ENCODE measurements at places on chromosomes 13 and 19. TPM values are rescaled to one million over a fixed set of nuclear protein-coding genes. Genes with fewer than 3 reads are reported as not detected.
A peak's percentile ranks its signal among the peaks of the same experiment; 100 is the strongest.

The DCLK1 gene
- polyA plus RNA-seq = not detected

DNA sequence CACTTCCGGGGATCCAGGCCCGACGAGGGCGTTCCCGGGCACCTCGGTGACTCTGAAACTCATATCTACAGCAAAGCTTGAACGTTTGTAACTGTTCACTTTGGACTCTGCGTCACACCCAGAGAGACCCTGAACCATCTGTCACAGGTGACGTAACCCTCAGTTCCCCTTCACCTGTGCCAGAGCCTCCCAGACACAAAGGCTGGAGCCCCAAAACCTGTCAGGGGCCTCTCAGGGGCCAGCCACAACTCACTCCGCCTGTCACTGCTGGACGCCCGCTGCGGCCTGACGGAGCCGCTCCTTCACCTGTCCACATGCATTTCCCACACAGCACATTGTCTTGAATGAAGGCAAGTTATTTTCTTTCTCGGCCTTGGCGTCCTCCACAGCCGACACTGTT is 8.0 kb downstream of the RASA3 start:
- peaks cover 36% of the 10 kb centered on the region for H3K27me3 ChIP-seq
- DNase-seq = no peak
- peaks cover 92% of the 10 kb centered on the region for H3K4me1 ChIP-seq
- peaks cover 22% of the 10 kb centered on the region for H3K36me3 ChIP-seq
- peak overlapping the region; percentile 96 for H3K27ac ChIP-seq

DNA sequence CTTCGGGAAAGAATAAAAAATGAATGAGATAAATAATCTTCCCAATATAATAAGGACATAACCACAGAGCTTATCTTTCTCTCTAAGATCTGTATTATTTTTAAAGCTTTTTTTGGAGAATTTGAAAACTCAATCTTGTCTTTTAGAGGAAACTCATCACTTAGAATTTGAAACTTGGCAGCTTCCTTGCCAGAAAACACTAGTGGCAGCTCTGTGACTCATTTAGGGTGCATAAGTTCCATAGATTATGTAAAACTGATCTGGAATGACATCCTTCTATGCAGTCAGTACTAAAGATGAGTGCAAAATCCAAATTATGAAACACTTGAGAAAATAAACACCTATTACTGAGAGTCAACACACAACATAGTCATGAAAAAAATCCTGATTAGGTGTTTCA is 848.0 kb downstream of the DACH1 start:
- H3K4me3 ChIP-seq = no peak overlapping the region
- H3K27ac ChIP-seq = no peak overlapping the region
- H3K36me3 ChIP-seq = no peaks in the 10 kb centered on the region

GRCh38 chr13:107291875-107292274 is 723.9 kb upstream of the ARGLU1 start:
- H3K4me3 ChIP-seq = no peak overlapping the region
- no peaks in the 10 kb centered on the region for H3K4me1 ChIP-seq
- no peaks in the 10 kb centered on the region for H3K27me3 ChIP-seq
- H3K27ac ChIP-seq = no peak overlapping the region

DNA sequence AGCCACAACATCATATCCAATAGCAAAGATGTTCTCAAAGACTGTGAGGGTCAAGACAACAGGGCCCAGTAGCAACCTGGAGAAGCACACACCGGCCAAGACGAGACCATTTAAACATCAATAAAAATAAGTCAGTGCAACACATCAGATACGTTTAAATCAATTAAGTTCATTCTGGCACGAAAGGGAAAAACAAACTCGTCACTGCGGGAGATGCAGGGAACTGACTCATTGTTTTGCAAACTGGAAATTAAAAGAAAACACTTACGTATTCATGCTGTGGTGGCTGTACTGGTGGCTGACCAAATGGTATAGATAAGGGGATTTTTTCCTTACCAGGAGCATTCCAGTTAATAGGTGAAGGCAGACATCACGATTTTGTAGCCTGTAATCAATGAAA is 26.3 kb upstream of the SLC15A1 start:
- no peaks in the 10 kb centered on the region for H3K36me3 ChIP-seq
- no peak overlapping the region for H3K27ac ChIP-seq
- no peak overlapping the region for H3K4me3 ChIP-seq
- H3K27me3 ChIP-seq = peaks cover 2% of the 10 kb centered on the region

The STOML3 gene
- polyA plus RNA-seq = not detected

DNA sequence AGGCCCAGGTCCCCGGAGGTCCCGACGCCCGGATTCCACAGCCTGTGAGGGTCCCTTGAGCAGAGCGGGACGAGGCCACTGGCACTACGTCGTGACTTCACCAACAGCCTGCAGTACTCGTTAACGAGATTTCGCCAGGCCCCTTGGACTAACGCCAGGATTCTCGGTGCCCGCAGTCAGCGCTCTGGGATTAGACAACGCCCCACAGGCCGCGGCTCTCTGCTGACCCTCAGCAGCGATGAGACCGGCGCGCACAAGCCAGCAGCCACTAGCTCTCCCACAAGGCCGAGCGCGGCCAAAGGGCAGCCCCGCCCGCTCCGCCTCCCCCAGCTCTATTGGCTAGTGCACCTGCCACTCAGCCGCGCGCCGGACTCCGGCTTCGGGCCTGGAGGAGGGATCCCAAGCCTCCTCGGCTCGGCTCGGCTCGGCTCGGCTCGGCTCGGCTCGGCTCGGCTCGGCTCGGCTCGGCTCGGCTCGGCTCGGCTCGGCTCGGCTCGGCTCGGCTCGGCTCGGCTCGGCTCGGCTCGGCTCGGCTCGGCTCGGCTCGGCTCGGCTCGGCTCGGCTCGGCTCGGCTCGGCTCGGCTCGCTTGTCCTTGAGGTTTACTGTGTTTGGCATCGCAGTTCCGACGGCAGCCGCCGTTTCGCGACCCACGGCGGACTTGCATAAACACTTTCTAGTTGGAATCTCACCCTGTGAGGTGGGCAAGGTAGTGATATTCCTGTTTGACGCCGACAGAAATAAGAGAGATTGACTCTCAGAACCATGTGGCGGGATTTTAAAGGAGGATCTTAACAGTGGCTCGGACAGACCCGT is 231.7 kb upstream of the SERP2 start:
- H3K36me3 ChIP-seq = no peaks in the 10 kb centered on the region
- peak; percentile 97 for DNase-seq
- peaks cover 16% of the 10 kb centered on the region for H3K4me1 ChIP-seq
